Cortex of kidney (tissue), 1 donor: ENCODE measurements at places on chromosomes 16 and 17.

GRCh38 chr17:81491761-81492160 is 20.8 kb downstream of the ACTG1 start:
- DNase-seq, result no peak

DNA sequence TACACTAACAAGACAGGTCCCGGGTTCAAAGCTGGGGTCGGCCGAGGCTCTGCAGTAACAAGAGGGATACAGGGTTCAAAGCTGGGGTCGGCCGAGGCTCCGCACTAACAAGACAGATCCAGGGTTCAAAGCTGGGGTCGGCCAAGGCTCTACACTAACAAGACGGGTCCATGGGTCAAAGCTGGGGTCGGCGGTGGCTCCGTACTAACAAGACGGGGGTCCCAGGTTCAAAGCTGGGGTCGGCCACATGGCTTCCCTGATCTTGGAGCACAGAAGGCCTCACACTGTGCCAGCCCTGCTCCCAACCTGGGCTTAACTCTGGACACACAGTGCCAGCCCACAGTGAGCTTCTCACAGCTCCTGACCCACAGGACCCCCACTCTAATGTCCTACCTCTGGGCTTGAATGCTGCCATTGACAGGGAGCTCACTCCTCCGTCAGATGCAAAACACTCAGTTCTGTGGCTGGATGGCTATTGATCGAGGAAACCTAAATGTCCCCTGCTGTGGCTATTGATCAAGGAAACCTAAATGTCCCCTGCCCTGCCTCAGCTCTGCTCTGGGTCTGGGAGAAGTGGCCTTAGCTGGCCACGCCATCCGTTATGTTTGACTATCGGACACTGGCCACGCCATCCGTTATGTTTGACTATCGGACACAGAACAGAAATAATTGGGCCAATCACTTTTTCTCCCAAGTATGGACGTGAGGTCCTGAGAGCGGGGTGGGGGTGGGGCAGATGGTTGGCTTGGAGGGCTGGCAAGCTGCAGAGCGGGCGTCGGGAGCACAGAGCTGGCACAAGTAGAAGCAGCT is 54.6 kb upstream of the DOC2B start:
- no peak for DNase-seq

- DNase-seq, result no peak
Measured at GRCh38 chr16:995087-995486, 13.5 kb downstream of the SOX8 start.

DNA sequence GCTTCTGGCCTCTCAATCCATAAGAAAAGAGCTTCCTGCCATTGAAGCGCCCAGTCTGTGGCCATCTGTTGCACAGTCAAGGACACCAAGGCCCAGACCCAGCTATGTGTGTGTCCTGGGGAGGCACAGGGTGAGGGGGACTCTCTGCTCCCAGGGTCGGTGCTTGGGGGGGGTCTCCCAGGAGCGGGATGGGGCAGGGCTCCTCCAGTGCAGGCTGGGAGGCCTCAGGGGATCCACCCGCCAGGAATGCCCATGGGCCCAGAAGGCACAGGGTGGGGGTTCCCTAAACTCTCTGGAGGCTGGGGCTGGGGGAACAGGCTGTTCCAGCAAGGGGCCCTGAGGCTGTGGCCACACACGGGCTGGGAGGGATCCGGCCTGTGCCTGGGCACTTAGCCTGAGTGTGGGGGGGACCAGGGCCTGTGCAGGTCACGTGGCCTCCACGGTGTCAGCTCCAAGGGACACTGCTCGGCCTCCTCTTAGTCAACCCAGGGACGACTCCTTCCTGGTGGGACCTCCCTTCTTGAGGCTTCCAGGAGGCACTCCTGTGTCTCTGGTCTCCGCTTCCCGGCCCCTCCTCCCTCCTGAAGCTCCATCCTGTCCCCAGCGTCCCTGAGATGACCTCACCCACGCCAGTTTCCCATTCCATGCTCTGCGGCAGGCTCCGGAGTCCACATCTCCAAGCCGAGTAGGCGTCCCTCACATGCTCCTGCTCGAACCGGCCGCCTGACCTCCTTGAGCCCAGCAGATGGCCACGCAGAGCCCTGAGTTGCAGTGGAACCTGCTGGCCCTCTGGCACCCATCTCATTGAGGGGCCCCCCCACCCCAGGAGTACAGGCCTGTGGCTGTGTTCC is 23.1 kb upstream of the BAHCC1 start:
- no peak for DNase-seq

GRCh38 chr16:733382-734207 is 6.7 kb downstream of the HAGHL start:
- DNase-seq, result no peak

DNA sequence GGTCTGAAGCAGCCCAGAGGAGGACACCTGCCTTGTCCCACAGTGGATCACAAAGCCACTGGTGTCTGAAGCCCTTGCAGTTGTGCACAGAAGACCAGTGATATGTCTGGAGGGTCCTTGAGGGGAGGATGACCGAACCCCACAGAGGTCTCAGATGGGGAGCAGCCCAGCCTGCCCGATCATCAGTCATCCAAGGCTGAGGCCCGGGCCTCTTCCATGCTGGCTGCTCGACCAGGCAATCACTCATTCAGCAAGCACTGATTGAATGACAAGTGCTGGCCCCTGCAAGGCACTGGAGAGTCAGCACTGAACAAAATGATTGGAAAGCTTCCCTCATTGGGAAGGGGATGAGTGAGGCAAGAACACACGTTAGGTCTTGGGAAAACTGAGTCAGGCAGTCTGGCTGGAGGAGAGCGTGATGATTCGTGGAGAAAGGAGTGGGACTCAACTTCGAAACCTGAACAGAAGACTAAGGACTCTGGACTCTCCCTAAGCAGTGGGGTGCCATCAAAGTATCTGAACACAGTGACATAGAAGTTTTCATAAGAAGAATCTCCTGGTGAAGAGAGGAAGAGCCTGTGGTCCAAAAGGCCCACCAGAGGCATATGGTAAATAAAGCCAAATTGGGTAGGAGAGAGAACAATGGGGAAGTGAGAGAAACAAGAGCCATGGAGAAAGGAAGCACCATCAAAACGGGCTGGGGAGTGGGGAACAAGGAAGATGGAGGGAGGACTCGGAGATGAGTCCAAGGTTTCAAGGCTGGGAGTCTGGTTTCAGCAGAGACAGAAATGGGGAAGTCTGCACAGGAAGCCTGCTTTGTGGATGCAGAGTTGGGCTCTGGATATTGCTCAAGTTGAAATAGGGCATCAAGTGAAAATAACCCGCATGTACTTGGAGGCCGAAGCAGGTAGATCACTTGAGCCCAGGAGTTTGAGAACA is 10.2 kb downstream of the PIK3R5 start:
- no peak for DNase-seq
